ENCODE measurements at places on chromosomes 12 and 14.

GRCh38 chr12:20572451-20572850 is 122.7 kb upstream of the SLCO1C1 start:
- no peak for DNase-seq

- no peak for DNase-seq
These were observed 21.0 kb upstream of the MAGOHB start for GRCh38 chr12:10634427-10634826.

- DNase-seq, result no peak
These were observed 57.8 kb downstream of the RIMBP2 start for GRCh38 chr12:130658145-130658911.

DNA sequence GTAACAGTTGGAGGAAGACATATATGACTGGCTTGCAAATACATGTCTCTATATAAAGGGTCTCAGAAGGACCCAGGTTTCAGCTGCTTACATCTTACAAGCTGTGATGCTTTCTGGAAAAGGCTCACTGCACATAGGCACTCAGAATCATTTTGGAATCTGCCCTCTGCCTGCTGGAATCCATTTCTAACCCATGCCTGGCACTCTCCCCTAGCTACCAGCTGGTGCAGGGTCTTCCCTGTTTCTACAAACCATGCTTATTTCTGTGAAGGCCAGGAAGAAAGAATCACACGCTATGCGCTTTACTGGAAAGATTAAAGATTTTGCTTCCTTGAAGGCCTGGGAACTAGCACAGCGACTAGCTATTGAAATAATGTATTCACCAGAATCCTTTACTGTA is 151.3 kb downstream of the DICER1 start:
- DNase-seq, result no peak
